ENCODE measurements at places on chromosomes 12 and 14.
A peak's percentile ranks its signal among the peaks of the same experiment; 100 is the strongest.

- DNase-seq: no peak
These were observed 152.4 kb downstream of the TMX1 start for GRCh38 chr14:51392416-51392815.

DNA sequence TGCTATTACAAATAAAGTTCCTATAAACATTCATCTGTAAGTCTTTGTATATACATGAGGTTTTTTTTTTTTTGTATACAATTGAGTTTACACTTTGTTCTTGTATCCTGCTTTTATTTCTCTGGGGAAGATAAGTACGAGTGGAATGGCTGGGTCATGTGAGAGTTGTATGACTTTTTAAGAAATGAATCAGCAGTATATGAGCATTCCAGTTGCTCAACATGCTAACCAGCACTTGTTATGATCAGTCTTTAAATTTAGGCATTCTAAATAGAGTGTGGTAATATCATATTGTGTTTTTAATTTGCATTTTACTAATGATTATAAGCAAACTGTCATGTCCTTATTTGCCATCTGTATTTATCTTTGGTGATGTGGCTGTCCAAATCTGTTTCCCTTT lies 44.7 kb upstream of the AMIGO2 start:
- DNase-seq: no peak

- DNase-seq: no peak
These were observed 17.2 kb upstream of the STRN3 start for GRCh38 chr14:31043379-31043778.

DNA sequence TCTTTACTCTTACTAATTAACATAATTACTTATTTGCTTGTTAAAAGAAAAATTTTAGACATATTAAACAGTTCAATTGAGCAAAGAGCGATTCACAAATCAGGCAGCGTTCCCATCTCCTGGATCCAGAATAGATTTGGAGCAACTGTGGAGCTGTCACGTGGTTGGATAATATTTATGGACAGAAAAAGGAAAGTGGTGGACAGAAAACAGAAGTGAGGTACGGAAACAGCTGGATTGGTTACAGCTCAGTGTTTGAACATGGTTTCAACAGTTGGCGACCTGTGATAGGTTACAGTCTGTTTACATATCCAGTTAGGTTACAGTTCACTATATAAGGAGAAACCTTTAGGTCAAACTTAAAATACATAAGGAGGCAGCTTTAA lies 19.7 kb upstream of the FAM234B start:
- no peak for DNase-seq

- no peak for DNase-seq
These were observed 9.3 kb downstream of the ENDOU start for GRCh38 chr12:47715877-47716548.

DNA sequence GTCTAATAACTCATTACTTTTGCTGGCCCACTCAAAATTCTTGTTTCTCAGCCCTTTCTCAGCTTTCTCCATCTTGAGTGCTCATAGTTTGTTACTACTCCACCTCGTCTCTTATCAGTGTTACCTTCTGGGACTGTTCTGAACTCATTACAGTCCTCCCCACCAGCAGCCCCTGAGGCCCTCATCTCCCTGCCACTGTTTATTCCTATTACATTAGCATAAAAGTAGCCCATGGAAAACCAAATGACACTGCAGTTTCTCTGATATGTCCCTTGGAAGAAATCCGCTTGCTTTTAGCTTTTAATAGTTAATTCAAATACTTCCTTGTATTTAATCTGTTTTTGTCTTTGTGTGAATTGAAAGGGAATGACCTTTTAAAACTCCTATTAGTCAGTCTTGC lies 7.6 kb downstream of the AKAP6 start:
- no peak for DNase-seq

GRCh38 chr12:48044396-48044795 lies 40.1 kb upstream of the COL2A1 start:
- DNase-seq: no peak

DNA sequence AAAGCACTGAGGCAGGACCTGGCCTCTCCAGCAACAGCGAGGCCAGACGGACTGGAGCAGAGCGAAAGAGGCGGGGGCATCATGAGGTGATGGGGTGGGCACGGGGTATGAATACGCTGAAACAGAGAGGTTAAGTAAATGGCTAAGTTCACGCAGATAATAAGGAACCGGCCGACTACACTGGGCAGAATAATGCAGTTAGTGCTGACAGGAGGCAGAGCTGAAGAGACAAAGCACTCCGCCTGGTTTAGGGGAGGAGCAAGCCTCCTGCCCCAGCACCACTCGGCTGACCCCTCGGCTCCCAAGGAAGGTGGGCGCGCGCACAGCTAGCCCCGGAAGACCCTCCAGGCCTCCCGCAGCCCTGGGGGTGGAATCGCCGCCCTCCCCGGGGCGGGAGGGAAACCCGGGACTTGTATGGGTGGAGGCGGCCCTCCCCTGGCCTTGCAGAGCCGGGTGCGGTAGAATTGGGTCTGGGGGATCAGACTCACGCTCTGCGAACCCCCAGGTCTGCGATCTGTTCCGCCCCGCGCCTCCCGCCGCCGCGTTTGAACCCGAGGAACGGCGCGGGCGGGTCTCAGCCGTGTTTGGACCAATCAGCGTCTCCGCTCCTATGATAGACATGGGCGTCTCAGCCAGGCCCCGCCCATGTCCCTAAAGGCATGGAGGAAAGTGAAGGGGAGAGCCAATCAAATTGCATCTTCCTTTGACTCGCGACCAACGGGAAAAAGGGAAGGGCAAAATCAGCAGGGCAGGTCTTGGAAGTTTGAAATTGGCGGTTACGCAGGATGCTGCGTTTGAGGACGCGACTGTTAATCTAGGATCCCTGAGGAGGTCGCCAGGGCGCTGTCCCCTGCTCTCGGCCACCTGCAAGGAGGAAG lies at the start of gene CIT:
CIT (minus strand) TSS at position 560 of the 878 bp plus-strand sequence. CDS start 1,152 bp downstream, outside the sequence.
- peak; percentile 97 for DNase-seq

DNA sequence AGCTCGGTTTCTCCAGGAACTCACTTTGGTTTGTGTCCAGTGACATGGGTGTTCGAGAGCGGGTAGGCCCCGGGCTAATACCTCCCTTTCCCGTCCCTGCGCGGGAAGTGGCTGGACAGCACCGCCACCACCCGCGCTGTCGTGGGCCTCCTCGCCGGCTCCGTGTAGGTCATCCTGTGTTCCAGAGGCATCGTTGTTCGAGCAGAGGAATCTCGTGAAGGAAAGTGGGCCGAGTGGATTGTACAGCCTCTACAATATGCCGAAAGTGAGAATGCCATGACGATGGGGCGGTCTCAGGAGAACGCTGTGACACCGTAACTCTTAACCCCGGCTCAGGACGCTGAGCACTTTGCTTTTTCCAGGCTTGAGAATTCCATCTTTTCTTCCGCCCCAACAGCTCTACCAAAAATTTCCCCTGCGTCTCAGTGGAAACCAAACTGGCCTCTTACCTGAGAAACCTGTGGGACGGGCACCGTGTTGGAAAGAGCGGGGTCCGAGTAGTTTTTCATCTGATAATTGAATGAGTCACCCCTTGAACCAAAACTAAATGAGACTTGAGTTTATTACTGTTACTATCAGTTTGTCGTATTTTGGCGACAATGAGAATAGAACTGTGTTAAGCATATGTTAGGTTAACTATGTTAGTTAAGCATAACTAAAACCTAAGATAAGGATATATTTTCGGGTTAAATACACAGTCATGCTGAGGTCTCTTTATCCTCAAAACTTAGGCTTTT lies 510 bp downstream of the EIF2S1 start:
- DNase-seq: no peak

GRCh38 chr12:5467931-5468330 lies 36.0 kb downstream of the NTF3 start:
- no peak for DNase-seq

DNA sequence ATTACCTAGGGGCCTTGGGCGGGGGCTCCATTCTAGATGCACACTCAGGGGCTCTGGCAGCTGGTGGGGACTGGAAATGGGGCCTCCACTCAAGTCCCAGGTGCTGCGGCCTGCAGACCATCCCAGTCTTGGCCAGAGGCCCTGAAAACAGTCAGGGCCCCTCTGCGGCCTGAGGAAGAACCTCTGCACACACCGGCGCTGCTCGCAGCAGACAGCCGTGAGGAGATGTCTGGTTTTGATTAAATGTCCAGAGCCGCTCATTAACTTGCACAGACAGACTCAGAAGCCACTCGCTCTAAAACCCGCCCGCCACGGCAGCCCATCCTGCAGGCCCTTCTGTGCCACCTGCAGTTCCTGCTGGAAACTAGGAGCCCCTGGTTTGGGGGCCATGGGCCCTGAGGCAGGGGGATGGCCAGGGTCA lies 36.4 kb upstream of the NCOR2 start:
- no peak for DNase-seq

DNA sequence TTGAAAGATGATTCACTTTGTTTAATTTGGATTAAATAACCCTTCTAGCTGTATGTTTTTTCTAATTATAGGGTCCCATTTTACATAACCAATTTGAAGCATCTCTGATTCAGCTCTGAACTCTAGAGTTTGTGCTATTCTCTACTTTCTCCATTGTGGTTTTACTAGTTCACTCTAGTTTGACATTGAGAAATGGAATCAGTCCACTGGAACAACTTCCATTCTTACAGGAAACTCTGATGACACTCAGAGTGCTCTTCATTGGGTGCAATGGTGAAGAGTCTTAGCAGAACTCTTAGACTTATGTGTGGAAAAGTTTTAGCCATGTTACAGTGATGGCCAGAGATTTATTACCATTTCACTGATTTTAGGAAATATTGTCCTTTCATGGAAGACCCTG lies 140.7 kb downstream of the DYRK2 start:
- no peak for DNase-seq

DNA sequence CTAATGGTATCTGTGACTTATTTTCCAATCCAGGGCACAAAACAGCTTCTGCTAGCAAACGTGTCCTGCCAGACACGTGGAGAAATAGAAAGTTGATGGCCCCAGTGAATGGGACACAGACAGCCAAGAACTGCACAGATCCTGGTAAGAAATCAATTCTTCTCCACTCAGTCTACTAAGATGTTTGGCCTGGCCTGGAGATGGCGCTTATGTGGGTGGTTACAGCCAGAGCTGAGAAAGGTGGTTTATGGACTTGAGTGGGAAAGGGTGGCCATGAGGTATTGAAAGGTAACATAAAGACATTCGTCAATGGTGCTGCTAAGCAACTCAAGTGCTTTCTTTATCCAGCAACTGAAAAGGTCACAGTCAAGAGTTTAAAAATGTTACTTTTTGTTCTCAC lies 2.9 kb downstream of the SLC24A4 start:
- DNase-seq: no peak

Data from AG08396 (cell line).